ENCODE measurements at places on chromosomes 13 and 19.
A peak's percentile ranks its signal among the peaks of the same experiment; 100 is the strongest.

DNA sequence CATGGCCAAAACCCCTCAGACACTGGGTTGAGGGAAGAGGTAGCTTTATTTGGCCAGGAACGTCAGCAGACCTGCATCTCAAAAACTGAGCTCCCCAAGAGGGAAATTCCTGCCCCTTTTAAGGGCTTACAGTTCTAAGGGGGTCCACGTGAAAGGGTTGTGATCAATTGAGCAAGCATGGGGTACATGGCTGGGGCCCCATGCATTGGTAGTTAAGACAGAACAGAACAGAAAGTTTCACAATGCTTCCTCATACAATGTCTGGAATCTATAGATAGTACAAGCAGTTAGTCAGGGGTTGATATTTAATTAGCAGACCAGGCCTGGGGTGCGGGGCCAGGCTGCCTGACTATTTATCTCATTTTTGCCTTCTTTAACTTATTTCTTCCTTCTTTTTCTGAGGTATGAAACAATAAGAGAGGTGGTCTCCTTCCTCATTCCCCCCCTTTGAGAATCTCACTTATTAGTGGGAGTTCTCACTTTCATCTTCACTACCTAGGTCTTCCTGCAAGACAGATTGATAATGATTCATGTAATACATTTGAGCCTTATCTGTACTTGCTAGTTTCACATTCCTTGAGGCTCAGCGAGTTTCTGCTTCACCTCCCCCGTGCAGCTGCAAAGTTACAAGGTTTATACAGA, 84.8 kb downstream of the SLC25A15 start:
- no peak for DNase-seq

GRCh38 chr13:106772006-106772601, 204.2 kb upstream of the ARGLU1 start:
- no peak for DNase-seq

- DNase-seq, result no peak
Observed at GRCh38 chr19:36891768-36892357, 24.2 kb downstream of the ZNF829 start.

- no peak for DNase-seq
Observed at GRCh38 chr13:49836516-49836915, 44.0 kb upstream of the KPNA3 start.

DNA sequence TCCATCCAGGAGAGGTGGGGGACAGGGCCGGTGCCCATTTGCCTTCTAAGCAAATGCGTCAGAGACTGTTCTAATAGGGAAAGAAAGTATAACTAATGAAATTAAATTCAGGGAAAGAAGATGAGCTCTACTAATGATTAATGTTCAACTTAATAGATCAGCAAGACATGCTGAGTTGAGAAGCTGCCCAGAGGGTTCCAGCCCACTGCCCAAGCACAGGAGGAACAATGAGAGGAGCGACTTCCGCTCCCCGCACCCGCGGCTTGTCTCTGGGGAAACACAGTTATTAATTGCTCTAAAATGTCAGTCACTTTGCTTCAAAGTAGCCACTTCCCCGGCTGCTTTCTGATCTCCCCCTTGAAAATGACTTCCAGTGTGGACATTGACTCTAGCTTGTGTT, 331.3 kb downstream of the UQCRFS1 start:
- no peak for DNase-seq

DNA sequence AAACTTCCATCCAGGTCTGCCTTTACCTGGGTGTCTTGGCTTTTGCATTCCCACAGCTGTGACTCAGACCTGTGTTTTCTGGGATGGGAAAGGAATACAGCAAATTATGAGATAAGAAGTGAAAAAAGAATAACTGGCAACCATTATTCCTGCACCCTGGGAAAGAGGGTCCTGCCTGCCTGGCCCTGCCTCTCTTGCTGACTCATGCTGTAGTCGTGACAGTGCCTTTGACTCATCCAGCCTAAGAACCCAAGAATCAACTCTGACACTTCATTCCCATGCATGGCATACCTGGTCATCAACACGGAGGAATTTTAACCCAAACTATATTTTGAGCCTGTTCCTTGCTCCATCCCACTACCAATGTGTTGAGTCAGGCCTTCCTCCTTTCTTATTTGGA, 185.4 kb upstream of the SERP2 start:
- DNase-seq, result no peak

DNA sequence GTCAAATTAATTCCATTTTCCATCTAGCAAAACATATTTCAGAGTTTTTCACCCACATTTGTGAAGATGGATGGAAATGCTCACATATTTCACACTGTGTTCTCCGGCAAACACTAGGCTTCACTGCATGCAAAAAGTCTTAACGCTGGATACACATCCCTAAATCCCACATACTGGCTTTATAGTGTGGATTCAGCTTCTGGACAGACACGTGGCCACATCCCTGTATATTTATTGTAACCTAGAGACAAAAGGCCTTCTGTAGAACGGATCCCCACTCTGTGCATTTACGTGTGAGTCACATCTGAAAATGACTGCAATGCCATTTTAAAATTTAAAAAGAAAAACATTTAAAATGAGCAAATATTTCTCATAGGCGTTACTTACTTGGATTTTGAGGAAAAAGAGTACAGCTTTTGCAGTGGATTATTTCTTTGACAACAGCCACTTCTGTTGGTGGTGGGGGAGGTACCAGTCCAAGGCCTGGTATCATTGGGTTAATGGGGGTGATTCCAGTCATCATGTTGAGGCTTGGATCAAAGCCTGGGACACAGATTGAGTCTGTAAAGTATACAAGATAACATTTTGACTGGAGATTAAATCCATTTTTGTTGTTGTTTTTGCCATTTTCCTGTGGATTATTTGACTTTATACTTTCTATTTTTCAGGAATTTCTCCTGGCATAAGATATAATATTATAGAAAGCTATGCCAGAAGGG, 337.7 kb downstream of the DNAJC15 start:
- DNase-seq, result no peak

- DNase-seq, result no peak
Observed at GRCh38 chr19:43362179-43362578, 8.7 kb downstream of the CD177 start.

DNA sequence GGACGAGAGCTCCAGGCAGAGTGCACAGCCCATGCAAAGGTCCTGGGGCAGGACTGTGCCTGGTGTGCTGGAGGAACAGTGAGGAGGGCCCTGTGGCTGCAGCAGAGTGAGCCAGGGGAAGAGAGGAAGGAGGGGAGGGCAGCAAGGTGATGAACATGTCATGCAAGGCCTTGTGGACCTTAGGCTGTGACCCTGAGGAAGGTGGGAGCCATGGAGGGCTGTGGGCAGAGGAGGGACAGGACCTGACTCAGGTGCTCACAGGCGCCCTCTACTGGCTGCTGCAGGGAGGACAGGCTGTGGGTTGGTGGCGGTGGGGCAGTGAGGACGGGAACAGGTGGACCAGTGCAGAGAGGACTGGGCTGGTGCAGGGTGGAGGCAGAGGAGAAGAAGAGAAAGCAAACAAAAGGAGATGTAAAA, 170.3 kb downstream of the PTPRS start:
- DNase-seq, result peak; percentile 78

DNA sequence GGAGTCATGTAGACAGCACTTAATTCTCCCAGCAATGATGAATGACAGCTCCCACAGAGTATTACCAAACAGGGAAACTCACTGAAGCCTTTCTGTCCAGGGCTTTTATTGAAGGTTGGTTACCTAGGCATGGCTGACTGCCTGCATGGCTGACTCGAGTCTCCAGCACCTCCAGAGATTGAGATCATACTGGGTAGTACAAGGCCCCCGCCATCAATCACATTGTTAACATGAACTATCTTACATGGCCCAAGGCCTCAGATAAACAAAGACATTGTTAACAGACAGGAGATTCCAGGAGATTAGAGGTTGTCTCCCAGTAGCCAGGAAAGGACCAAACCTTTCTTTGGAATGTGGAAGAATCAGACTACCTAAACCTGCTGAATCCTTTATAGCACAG, 128.3 kb upstream of the LSM14A start:
- no peak for DNase-seq

DNA sequence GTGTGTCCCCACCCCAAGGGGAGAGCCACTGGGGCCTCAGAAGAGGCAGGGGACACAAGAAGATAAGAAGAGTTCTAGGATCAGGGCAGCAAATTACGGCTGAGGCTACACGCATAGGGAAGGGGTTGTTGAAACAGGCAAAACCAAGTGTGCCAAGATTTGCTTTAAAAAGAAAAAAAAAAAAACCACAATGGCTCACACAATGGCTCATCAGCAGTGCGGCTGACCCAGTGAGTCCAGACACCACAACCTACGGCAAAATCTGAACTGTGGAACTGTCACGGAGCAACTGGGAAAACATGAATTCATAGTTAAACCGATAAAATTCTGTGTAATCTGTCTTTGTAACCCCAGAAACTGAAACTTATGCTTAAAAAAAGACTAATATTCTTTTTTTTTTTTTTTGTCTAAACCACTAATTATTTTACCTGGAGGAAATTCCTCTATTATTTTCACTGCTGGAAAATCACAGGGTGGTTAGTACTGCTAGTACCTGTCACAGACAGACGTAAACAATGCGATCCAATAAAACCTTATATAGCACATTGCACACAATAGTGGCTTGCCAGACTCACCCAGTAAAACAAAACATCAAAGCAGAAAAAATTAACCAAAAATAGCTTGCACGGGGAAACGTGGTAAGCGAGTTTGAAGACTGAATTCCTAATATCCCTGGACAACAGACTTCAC, 325.4 kb upstream of the TSHZ3 start:
- DNase-seq, result no peak

GRCh38 chr19:19884583-19884982, 16.2 kb upstream of the ZNF93 start:
- DNase-seq, result no peak

- no peak for DNase-seq
Observed at GRCh38 chr13:112260108-112261055, 115.8 kb upstream of the SPACA7 start.
